NCI-H1436 treated with DMSO at 0.1 percent for 48 hours (cell line): ENCODE measurements at places on chromosomes 1 and 21.
A peak's percentile ranks its signal among the peaks of the same experiment; 100 is the strongest.

DNA sequence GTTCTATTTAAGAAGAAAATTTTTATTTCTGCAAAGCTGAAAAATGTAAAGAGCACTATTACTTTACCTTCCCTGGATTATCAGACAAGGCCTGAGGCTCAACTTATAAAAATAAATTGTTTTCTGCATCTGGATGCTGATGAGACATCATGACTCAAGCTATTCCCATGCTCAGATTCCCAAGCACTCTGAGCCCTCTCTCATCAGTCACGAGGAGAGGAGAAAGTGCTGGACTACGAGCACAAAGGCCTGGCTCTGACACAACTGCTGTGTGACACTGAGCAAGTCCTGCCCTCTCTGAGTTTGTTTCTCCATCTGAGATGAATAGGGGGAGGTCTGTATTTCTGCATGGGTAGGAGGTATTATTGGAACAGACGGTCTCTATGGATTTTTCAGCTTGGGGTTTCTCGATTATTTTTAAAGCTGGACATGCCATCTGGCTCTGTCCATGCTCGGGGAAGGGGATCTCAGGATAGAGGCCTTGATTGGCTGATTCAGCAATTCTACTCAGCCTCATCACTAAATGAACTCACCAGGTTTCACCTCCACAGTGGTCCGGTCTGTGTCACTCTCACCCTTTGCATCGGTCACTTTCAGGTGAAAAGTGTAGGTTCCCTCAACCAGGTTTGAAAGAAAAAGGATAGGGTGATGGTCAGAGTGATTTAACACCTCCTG lies 107.7 kb downstream of the KIAA0319L start:
- DNase-seq: no peak

DNA sequence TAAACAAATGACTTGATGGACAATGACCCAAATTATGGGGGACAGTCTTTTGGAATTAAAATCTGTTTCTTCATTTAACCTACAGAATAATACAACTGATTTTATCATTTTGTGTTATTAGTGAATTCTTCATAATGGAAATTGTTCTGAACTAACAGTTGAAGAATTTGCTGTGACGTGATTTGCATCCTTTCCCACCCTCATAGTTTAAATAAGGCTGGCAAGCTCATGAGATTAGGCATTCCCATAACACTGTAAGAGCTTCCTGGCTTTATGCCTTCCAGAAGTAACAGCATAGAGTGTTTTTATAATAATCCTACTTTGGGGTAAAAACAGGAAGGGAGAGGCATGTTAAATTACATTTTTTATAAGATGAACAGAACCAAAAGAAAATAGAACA lies 95.7 kb downstream of the ATP6V1G3 start:
- DNase-seq: no peak

DNA sequence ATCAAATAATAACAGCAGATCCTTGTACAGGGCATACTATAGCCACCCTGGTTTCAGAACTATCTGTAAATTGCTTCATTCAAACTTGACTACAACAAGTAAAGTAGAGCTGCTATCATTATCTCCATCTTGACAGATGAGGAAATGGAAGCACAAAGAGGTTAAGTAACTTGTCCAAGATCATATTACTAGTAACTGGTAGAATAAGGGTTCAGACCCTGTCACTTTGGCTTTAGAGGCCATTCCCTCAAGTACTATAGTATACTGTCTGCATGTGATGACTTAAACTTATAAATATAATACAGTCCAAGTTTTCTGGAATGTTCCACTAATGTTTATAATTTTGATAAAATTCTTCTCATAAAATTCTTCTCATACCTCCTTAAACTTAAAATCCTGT lies 24.8 kb downstream of the PGM1 start:
- no peak for DNase-seq

DNA sequence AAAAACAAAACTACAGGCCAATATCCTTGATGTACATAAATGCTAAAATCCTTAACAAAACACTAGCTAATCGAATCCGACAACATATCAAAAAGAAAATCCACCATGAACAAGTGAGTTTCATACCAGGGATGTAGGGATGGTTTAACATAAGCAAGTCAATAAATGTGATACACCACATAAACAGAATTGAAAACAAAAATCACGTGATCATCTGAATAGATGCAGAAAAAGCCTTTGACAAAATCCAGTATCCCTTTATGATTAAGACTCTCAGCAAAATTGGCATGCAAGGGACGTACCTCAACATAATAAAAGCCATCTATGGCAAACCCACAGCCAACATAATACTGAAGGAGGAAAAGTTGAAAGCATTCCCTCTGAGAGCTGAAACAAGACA lies 466.1 kb downstream of the BRINP3 start:
- no peak for DNase-seq

DNA sequence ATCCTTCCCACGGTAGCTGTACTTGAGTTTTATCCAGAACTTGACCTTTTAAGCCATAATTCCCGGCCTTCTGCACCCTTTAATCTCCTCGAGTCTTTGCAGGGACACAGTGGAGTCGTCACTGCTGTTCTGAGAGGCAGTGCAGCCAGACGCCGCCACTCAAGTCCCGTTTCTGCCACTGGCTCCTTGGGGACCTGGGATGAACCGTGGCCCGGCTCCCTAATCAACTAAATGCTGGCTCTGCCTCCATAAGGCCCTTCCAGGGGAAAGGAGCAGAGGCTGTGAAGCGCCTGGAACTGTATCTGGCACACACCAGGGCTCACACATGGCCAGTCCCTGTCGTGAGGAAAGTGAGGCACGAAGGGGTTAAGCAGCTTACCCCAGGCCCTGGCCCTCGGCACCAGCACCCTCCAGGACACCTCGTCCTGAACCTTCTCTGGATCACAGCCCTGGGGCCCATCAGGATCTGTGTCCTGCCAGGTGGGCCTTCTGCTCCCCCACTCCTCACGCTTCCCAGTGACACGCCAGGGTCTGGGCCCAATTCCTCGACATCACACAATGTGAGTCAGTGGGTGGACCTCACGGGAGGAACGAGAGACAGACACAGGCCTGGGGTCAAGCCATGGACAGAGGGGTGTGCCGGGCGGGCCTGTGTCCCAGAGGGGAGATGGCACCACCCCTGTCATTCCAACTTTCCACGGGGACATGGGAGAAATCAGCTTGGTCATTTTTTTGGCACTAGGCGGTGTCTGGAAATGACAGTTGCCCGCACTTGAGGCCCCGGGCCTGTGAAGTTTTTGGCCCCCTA lies 23.5 kb upstream of the C1orf174 start:
- DNase-seq: no peak

- DNase-seq: no peak
Observed at GRCh38 chr1:233442026-233442780, 114.7 kb downstream of the MAP3K21 start.

- DNase-seq: no peak
Observed at GRCh38 chr1:223242382-223242955, 99.4 kb upstream of the TLR5 start.

GRCh38 chr21:36915696-36916245 lies 50.7 kb downstream of the HLCS start:
- DNase-seq: no peak

DNA sequence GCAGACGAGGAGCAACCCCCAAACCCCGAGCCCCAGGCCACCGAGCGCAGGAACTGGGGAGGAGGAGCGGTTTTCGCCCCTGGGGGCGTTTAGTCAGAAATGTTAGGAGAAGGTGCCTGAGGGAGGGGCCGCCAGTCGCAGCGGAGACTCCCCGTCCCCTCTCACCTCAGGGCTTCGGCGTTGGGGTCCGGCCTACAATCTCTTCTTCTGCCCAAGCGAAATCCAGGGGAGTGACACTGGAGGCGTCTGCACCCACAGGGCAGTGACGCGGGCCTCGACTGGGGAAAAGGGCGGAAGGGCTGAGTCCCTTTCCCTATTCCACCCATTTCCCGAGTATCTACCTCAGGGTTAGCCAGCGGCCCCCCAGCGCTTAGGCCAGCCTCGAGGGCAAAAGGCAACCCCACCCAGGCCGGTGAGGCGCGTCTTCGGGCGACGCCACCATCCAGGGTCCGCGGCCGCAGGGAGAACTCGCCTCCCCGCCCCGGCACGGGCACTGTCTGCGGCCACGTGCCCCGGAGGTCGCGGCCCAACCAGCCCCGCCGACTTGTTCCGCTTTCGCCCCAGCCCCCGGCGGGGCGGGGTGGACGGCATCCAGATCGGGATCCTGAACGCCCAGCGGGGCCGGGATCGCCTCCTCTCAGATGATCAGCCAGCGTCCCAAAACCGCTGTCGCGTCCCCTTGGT lies 118.7 kb upstream of the BARHL2 start:
- no peak for DNase-seq

DNA sequence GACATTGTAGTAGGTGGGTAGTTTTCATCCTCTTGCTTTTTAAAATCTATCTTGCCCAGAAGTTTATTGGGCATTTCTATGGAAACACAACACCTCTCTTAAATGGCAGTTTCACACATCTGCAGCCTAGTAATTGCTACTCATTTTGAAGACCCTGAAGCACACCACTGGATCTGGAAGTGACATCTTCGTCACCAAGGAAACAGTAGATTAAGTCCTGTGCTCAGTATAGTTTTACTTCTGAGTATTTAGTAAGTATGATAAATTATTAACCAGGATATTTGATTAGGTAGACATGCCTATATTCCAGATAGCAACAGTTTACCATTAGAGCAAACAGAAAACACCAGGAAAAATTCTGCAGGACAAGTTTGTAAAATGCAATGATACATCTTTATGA lies 48.7 kb downstream of the UCK2 start:
- DNase-seq: no peak

- DNase-seq: no peak
Observed at GRCh38 chr1:8374356-8374755, 56.4 kb downstream of the SLC45A1 start.

DNA sequence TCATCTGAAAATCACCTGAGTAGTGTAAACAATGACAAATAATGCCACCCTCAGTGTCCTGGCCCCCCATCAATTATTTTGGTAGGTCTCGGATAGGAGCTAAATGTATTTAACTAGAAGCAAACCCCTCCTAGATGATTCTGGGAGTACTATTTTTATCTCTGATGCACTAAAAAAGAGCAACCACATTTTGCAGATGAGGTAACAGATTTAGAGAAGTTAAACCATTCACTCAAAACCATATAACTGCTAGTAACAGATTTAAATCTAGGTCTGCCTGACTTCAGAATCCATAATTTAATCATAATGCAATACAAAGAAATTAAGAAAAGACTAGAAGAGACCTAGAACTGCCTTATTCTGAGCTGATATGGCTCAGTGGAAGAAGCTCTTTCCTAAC lies 17.3 kb upstream of the PTCH2 start:
- DNase-seq: no peak

DNA sequence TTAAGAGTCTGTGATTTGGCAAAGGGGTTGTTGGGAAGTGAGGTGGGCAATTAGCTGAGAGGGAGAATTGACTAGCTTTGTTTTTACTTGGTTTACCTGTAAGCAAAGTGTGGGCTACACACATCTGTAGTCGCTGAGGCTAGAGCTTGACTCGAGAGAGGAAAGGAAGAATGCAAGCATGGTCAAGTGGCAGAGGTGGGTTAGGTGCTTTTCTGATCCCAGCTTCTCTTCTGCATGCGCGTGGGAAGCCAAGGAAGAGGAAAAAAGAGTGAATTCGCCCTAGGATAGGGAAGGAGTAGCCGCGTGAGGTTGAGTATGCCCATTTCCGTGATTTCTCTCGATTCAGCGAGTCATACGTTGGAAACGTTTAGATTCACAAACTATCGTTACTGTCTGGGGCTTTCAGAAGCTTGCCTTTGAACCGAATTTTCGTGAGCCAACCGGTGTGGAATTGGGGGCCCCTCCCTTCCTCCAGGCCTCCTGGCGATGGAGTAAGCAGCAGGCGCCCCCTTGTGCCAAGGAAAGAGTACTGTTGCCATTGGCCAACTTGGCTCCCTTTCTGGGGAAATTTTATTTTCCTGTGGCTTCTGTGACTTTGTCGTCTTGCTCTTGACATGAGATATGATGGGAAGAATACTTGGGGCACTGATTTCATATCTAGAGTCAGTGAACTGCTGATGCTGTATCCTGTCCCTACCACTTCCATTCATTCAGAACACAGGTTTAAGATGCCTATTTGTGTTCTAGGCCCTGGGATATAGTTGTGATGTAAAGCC lies 1.3 kb downstream of the PIGV start:
- peak; percentile 67 for DNase-seq

- no peak for DNase-seq
Observed at GRCh38 chr1:197567442-197567841, 207.8 kb downstream of the DENND1B start.

DNA sequence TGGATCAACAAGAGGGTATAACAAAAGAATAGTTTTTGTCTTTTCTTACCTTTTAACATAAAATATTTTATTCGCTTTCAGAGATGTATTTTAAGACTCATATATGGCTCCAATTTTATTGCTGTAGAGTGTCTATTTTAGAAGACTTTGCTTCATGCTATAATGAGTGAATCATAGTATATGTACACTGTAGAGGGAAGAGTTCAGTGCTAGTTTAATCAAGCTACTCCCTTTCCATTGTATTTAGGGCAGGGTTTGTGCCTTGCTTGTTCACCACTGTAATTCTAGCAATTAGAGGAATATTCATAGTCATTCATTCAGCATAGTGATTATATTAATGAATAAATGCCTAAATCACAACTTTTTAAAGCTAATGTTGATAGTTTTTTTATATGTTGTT lies 78.8 kb downstream of the CEP350 start:
- no peak for DNase-seq
